ENCODE measurements at places on chromosomes 1 and 21. TPM values are rescaled to one million over a fixed set of nuclear protein-coding genes. Genes with fewer than 3 reads are reported as not detected.

GRCh38 chr1:192530254-192530653 lies 45.3 kb upstream of the RGS1 start:
- DNase-seq: no peak

GRCh38 chr1:155052439-155053395 lies 1.6 kb downstream of the ADAM15 start:
- DNase-seq: no peak

DNA sequence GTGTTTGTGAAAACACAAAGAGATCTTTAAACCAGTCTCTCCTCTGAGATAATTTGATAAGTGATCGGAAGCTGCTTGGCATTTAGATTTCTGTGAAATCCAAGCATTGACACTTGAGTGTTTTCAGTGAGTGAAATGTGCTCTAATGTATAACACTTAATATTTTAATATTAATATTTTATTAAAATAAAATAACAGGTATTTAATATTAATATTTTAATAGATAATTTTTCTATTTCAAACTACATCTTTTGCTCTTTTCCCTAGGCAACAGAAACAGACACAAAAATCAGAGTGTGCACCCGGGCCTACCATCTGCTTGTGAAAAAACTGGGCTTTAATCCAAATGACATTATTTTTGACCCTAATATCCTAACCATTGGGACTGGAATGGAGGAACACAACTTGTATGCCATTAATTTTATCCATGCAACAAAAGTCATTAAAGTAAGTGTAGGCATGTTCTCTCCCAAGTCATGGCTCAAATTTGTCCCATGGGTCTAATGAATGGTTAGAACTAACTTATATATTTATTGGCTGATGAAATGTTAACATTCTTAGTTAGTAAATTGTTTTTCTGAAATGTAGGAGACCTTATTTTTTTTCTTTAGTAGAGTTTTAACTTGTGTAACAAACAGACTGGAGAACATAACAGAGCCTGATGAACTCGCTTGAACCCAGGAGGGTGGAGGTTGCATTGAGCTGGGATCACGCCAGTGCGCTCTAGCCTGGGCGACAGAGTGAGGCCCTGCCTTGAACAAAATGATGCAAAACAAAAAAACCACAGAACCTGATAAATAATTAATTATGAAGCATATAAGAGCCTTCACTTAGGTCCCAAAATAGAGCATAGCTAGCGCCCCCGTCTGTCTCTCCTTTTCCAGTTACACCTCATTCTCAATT lies 55.2 kb downstream of the MTR start:
- no peak for DNase-seq

- no peak for DNase-seq
Observed at GRCh38 chr1:85087659-85088407, 39.5 kb upstream of the MCOLN3 start.

GRCh38 chr1:216814576-216815259 lies 91.5 kb upstream of the ESRRG start:
- no peak for DNase-seq

DNA sequence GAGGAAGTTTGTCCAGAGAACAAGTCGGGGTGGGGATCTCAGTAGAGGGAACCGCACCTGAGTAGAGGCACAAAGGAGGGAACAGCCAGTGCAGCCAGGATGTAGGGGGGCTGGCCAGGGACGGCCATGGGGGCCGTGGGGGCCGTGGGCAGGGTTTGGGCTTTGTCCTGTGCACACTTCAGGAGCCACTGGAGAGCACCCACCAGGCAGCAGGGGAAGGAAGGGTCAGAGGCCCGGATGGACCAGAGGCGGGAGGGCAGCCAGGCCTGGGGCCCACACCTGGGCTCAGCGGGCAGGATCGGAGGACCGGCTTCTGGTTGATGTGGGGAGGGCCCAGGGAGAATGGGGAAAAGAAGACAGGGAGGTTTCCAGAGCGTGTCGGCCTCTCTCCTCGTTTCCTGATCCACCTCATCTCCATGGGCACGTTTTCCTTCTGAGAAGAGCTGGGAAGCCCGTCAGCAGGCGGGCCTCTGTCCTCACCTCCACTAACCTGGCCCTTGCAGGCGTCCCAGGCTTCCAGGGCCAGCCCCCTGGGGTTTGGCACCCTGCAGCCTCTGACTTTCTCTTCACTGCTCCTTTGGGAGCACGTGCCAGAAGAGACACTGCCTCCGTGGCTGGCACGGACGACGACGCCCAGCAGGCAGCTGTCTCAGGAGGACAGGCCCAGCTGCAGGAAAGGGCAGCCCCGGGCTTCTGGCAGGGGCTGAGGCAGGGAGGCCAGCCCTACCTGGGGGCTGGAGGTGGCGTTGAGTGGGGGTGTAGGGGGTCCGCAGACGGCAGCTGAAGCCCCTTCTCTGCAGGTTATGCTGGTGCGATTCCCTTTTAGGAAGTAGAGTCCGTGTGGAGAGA lies 16.8 kb upstream of the PDXK start:
- DNase-seq: no peak

GRCh38 chr1:221998186-221998612 lies 256.3 kb upstream of the DUSP10 start:
- no peak for DNase-seq

- peak; percentile 49 for DNase-seq
Observed at GRCh38 chr1:209585672-209586071, 2.2 kb downstream of the CAMK1G start.

- DNase-seq: no peak
Observed at GRCh38 chr1:45536886-45537285, 13.7 kb upstream of the AKR1A1 start.

DNA sequence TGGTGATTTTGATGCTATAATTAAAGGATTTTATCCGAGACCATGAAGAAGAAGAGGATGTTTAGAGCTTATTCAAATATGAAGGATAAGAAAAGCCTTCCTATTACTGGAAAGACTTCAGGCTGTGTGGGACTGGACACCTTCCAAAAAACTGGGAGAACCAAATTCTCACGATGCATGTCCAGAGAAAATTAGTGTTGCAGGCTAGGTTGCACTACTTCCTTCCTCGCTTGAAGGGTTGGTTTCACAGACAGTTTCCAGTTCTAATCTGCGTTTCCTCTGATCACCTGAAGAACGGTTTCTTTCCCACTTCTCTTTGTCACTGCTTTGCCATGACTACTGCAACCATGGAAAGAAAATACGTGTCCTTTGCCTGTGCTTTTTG lies 2.0 kb downstream of the MTARC2 start:
- no peak for DNase-seq

DNA sequence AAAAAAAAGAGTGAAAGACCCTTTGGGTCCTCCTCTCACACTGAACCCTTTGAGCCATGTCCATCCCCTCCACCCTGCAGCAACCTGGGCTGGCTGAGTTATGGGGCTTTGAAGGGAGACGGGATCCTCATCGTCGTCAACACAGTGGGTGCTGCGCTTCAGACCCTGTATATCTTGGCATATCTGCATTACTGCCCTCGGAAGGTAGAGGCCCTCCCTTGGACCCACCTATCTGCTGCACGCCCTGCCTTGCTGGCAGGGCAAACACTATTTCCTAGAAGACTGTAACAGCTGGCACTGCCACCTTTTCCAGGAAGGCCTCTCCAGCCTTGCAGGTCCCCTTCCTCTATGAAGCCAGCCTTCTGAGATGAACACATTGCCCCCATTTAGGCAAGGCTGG lies 1.1 kb downstream of the SLC50A1 start:
- DNase-seq: no peak

DNA sequence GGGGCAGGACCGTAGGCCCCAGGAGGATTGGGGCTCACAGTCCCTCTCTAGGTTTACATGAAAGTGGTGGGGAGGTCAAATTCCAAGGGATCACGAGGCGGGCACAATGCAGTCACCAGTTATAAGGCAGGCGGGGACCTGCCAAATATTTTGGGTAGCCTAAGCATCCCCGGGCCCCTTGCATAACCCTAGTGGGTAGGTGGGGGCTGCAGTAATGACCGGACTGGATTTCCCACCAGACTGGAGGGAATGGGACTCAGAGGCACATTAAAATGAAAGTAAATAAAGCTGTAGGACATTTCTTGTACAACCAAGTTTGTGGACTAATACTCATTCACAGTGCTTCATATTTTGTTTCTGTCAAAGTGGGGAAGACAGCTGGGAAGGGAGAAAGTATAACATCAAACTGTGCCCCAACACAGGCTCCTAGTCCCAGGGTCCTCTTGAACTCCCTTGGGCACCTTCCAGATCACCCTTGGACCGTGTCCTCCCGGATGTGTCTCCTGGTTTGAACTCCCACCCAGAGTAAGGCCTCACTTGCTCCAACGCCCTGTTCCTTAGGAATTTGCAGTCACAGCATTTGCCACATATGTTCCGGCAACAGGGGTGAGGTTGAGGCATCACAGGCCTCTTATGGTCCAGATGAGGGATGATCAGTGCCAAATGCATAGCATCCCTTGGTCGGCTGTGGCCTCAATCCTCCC lies 28.4 kb upstream of the KIAA0040 start:
- DNase-seq: no peak

DNA sequence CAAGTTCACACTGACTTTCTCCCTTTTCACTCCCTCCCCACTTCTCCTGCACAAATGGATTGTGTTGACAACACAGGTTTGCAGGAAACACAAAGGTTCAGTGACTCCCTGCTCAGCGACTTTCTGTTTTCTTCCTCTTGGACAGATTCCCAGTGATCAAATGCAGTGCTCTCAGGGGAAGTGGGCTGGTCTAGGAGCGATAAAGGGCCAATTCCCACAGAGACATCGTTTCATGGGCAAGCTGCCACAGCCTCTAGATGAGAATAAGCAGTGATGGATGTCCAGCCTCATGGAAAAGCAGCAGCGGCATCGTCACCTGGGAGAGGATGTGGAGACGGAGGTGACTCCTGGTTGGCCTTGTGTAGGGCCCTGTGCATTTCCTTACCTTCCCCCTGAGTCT lies 30.6 kb downstream of the FYB2 start:
- DNase-seq: no peak

GRCh38 chr21:42117967-42118780 lies 47.1 kb downstream of the UMODL1 start:
- no peak for DNase-seq

GRCh38 chr1:221994274-221994698 lies 252.4 kb upstream of the DUSP10 start:
- no peak for DNase-seq

DNA sequence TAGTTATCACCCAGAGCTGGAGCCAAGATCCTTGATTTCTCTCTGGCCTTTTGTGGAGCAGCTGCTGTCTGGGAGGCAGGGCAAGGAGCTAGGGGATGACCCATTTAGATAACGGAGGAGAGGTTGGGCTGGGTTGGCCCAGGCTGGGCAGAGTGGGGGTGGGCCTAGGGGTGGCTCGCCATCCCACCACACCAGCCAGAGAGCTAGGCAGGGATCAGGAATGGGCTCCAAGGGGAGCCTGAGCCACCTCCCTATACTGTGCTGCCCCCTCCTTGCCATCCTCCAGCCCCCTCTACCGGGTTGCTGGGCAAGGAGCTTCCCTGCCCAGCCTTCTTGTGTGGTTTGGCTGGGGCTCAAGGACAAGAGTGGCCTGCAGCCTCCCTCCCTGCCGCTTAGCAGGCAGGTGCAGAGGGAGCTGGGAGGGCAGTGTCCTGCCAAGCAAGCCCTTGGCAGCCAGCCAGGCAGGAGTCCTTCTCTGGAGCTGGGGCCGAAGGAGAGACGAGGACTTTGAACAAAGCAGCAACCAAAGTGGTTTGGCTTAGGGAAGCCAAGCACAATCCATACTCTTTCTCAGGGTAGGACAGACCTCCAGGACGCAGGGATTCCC lies 4.1 kb downstream of the NUAK2 start:
- DNase-seq: no peak

GRCh38 chr21:32492376-32492775 lies 79.9 kb downstream of the EVA1C start:
- DNase-seq: no peak

- no peak for DNase-seq
Observed at GRCh38 chr1:22154626-22155025, 11.7 kb upstream of the WNT4 start.

DNA sequence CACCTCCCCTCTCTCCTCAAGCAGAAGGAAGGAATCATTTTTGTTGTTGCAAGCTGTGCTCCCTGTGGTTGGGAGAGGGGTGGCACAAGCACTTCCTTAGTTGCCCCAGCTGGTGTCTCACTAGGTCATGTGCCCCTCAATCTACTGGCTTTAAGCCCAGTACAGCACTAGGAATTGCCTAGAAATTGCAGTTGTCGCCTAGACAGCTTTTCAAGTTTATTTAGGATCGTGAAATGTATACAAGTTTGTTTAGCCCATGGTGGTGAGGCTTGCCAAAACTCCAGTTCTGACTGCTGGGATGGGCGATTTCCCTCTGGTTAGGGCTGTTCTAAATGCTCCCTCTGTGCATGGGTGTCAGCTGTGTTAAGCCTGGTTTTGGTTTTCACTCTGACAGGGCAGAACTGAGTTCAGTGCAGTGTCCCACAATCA lies 126.8 kb upstream of the ZNF644 start:
- DNase-seq: no peak

DNA sequence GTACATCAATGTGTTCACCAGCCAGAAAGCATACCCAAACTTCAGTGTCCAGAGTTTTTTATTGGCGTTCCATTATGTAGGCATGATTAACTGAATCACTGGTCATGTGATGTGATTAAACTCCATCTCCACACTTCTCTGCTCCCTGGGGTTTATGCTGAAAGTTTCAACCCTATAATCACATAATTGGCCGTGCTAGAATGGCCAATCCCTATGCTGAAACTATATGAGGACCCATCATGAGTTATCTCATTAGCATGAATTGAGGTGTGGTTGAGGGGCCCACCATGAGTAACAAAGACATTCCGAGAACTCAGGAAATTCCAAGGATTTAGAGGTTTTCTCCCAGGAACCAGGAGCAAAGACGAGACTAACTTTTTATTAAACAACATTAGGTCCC lies 31.8 kb upstream of the FBXO28 start:
- DNase-seq: no peak

DNA sequence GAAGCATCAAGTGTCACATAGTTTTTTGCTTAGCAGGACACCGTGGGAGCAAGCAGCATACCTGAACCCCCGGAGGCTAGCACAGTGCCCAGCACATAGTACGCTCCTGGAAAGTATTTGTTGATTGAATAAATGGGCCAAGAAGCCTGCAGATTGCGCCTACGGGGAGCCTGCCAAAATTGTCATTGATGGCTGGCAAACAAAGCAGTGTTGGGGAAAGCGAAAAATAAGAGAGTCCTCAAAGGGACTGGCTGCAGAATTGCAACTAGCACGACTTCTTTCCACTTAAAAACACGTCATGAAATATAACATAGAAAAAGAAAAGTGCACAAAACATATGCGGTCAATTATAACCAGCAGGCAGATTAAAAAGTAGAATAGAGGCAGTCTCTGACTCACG lies 125.2 kb upstream of the GALNT2 start:
- no peak for DNase-seq

MX2 gene
- 4.0 TPM for total RNA-seq

HSD3B1 gene
- total RNA-seq: not detected

LENEP gene
- 0.48 TPM for total RNA-seq

LCE3E gene
- total RNA-seq: not detected

NFASC gene
- total RNA-seq: 21.0 TPM

KANK4 gene
- total RNA-seq: 0.23 TPM

DENND2C gene
- 2.9 TPM for total RNA-seq

LRIG2 gene
- 23.5 TPM for total RNA-seq

SPRR2F gene
- not detected for total RNA-seq

CRABP2 gene
- 186 TPM for total RNA-seq

HSPB7 gene
- total RNA-seq: 0.21 TPM

All from WTC11 (cell line).